ENCODE measurements at places on chromosomes 7 and 10. TPM values are rescaled to one million over a fixed set of nuclear protein-coding genes. Genes with fewer than 3 reads are reported as not detected.

TAS2R41 gene
- total RNA-seq = not detected

DNA sequence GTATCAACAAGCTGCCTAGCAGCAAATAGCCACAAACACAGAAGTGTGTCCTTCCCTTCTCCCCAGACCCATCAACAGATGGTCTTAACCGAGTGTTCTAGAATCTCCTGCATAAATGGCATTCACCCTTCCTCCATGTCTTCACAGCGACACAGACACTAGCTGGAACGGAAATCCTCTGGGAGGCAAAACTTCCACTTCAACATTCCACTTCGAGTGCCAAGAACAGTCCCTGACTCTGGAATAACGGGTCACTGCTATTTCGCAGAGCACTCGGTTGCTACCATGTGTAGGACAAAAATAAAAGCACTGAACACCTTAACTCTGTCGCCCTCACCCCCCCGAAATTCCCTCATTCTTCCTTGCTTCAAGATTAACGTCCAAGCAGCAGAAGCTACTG is 65.1 kb downstream of the SFMBT2 start:
- no peaks in the 10 kb centered on the region for H3K4me1 ChIP-seq
- no peaks in the 10 kb centered on the region for H3K27me3 ChIP-seq

DNA sequence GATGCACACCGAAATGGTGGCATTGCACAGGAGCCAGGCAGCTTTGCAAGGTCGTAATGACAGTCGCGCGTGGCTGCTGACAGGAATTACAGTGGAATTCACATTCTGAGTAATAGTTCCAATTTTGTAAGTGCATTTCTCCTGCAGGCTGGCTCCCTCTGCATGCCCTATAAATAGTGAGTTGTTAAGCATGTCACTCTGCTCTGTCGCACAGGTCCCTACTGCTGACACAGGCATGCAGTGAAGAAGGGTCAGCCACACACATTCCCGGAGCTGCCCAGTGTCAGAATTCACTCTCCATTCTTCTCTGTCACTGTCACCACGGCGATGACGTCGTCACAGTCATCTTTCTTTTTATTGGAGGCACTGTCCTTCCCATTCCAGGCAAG is 49.2 kb upstream of the SHH start:
- H3K27ac ChIP-seq = no peak overlapping the region
- H3K36me3 ChIP-seq = no peaks in the 10 kb centered on the region
- DNase-seq = peak; percentile 73
- H3K4me3 ChIP-seq = no peak overlapping the region
- peaks cover 11% of the 10 kb centered on the region for H3K4me1 ChIP-seq

LRWD1 gene
- total RNA-seq = 20.1 TPM

SFTPD gene
- 0.60 TPM for total RNA-seq

DNA sequence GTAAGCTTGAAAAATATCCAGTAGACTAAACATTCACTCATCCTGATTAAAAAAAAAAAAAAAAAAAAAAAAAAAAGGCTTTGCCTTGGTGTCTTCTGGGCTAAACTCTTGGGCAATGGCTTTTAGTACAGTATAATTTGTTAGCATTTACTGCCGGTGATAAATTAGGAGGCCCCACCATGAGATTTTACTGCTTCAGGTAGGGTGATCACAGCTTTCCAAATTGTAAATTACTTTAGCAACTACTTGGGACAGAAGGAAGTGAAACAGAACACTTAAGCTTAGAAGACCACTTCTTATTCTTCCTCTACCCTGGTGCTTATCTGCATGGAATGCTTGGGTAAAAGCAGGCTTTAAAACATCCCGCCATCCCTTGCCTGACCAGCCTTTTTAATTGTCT is 152.1 kb downstream of the HIBADH start:
- H3K4me1 ChIP-seq = no peaks in the 10 kb centered on the region
- no peak for DNase-seq
- no peaks in the 10 kb centered on the region for H3K36me3 ChIP-seq

DNA sequence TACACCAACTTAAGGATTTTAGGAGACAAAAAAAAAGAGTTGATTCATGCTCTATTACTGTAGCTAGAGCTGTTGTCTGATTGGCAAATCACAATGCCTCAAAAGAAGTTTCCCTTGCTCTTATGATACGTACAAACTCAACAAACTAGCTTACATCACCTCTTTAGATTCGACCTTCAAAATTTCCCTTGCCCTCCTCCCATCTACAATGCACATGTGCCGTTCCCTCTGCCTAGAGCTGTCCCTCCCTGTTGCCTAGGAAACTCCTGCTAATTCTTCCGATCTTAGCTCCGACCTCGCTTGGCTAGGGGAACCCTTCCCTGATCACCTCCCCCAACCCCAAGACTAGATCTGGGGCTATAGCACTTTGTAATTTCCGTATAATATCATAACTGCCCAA is 55.4 kb downstream of the MAP3K8 start:
- H3K36me3 ChIP-seq = no peaks in the 10 kb centered on the region
- H3K27me3 ChIP-seq = peaks cover 24% of the 10 kb centered on the region

- H3K27ac ChIP-seq = no peak overlapping the region
- H3K27me3 ChIP-seq = no peaks in the 10 kb centered on the region
- H3K4me3 ChIP-seq = no peak overlapping the region
- no peaks in the 10 kb centered on the region for H3K36me3 ChIP-seq
- DNase-seq = no peak
- H3K4me1 ChIP-seq = peaks cover 5% of the 10 kb centered on the region
Measured at GRCh38 chr7:32676249-32676941, 181.1 kb downstream of the AVL9 start.

MCM10 gene
- 3.7 TPM for total RNA-seq

- no peak for DNase-seq
- no peak overlapping the region for H3K27ac ChIP-seq
- no peak overlapping the region for H3K4me3 ChIP-seq
- H3K4me1 ChIP-seq = peaks cover 15% of the 10 kb centered on the region
- no peaks in the 10 kb centered on the region for H3K27me3 ChIP-seq
Measured at GRCh38 chr7:70392256-70392876, 739.6 kb upstream of the GALNT17 start.

MMP21 gene
- not detected for total RNA-seq

DNA sequence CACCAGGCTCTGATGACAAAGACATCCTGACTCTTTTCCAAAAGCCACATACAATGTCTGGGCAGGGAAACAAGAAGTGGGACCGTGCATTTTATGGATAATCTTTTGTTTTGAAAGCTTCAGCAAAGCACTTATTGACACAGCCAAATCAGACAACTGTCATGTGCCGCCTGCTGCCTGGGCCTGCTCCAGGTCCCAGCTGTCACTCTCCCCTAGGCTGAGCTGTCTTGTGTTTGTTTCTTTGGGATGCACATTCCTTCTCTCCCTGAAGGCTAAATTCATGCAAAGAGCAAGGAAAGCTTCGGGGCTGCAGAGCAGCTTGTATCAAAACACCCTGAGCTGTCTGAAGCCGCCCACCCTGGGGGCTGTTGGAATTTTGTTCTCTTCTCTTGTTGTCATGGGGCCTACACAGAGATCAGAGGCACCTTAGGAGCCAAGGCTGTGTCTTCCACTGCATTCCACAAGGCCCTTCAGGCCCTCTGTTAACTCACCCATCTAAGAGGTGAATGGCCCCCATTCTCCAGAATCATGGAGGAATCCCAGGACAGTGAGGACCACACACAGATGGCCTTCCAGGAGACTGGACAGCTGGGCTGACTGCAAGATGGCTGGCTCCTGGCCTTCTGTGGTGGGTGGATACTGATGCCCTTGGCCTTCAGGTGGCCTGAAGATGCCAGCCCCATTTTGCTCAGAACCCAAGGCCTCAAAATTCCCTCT is 17.8 kb upstream of the SLC18A2 start:
- no peak overlapping the region for H3K27ac ChIP-seq
- H3K36me3 ChIP-seq = no peaks in the 10 kb centered on the region
- H3K4me1 ChIP-seq = no peaks in the 10 kb centered on the region

IFIT1B gene
- not detected for total RNA-seq

DNA sequence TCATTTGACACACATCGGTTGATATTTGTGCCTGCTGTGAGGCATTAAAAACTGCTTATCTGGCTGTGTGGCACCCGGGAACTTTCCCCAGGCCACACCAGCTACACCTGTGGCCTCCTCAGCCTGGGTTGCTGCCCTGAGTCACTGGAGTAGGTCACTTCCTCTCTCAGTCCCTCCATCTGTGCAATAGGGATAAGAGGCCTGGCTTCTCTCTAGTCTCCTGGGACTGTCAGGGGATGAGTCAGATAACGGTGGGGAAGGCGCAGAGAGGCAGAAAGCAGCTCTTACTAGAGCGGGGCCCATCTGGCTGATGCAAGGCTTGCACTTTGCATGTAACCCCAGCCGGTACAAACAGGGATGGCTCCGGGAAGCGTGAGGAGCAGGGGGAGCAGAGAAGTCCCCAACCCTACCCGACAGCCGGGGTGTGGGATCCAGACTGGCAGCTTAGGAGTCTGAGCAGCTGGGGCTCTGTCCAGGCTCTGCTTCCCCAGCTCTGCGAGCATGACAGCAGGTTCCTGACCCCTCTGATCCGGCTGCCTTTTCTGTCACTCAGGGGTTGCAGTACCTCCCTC is 34.0 kb downstream of the DNAJB12 start:
- H3K36me3 ChIP-seq = no peaks in the 10 kb centered on the region
- peak overlapping the region; percentile 19 for H3K4me3 ChIP-seq
- peak; percentile 97 for DNase-seq
- H3K27me3 ChIP-seq = no peaks in the 10 kb centered on the region

DNA sequence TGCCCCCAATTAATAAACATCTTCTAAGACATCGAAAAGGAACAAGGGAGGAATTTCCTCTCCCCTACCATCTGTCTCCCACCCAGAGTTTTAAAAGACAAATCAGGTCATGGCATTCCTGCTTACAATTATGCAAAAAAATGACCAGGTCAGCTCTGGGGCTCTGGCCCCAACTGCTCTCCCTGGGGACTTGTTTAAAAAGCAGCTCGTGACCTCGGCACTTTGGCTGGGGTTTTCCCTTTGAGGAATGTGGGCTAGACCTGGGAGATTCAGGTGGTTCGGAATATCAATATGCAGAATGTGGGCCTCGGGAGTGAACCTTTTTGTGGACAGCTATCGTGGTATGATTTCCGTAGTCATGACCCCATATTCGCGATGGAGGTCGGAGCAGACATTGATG is 648 bp upstream of the RADIL start:
- peaks cover 7% of the 10 kb centered on the region for H3K27me3 ChIP-seq
- no peak overlapping the region for H3K4me3 ChIP-seq
- no peaks in the 10 kb centered on the region for H3K36me3 ChIP-seq
- DNase-seq = no peak
- H3K4me1 ChIP-seq = peaks cover 17% of the 10 kb centered on the region

Data from osteocyte (in vitro differentiated cells).